ENCODE measurements at places on chromosomes 5 and 9.

DNA sequence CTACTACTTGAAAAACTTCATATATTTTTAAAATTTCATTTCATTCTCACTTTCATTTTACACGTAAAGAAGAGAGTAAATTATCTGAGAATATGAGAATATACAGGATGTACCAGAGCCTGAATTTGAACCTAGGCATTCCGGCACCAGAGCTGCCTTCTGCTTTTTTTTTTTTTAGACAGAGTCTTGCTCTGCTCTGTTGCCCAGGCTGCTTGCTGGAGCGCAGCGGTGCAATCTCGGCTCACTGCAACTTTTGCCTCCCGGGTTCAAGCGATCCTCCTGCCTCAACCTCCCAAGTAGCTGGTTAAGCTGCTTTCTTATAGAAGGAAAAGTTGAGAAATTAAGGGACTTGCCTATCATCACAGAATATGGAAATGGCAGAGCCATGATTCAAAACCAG is 540.1 kb downstream of the EBF1 start:
- no peak for DNase-seq

DNA sequence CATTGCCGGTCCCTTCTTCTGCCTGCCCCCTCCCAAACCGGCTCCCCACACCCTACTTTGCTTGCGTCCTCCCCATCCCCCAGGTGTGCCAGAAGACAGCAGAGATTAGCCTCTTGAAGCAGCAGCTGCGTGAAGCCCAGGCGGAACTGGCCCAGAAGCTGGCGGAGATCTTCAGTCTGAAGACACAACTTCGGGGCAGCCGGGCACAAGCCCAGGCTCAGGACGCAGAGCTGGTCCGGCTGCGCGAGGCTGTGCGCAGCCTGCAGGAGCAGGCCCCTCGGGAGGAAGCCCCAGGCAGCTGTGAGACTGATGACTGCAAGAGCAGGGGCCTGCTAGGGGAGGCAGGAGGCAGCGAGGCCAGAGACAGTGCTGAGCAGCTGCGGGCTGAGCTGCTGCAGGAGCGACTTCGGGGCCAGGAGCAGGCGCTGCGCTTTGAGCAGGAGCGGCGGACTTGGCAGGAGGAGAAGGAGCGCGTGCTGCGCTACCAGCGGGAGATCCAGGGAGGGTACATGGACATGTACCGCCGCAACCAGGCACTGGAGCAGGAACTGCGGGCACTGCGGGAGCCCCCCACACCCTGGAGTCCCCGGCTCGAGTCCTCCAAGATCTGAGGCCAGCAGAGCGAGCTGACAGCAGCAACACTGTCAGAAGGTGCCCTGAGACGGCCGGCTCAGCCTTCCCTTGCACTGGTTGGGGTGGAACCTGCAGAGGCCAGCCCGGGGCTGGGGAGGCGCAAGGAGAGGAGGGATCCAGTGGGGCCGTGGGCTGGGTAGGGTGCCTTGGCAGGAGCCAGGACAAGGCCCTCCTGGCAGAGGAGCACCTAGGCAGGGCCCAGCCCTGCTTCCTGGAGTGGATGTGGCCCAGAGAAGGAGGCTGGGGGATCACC is 8.3 kb downstream of the N4BP3 start:
- no peak for DNase-seq

DNA sequence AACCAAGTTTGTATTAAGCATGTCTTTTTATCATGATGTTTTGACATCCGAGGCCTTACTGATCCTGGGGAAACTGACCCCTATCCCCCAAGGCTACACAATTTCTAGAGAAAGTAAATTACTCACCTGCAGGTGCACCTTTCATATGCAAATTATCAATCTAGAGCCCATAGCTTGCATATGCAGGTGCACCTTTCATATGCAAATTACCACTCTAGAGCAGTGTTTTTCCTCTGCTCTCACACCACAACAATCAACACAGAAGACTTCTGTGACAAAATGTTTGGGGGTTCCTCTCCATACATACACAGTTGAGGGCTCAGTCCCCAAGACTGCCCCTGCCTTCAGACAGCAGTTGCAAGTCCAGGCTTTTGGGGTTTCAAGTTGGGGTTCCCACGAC is 203.7 kb upstream of the RORB start:
- no peak for DNase-seq

DNA sequence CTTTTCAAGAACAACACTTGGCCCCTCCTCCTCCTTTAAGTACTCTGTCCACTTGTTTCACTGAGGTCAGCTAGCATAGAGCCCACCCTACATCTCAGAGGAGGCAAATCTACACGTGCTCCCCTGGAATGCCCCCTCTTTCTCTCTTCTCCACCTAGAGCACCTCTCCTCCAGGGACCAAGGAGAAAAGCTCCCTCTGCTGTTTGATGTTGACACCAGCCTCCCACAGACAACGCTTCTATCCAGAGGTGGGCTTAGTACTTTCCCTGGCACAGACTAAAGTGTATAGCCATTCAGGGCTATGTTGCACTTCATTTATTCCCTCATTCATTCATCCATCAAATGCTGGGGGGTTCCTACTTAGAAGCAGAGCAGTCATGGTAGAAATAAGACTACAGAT is 68.2 kb upstream of the TAF1L start:
- no peak for DNase-seq

DNA sequence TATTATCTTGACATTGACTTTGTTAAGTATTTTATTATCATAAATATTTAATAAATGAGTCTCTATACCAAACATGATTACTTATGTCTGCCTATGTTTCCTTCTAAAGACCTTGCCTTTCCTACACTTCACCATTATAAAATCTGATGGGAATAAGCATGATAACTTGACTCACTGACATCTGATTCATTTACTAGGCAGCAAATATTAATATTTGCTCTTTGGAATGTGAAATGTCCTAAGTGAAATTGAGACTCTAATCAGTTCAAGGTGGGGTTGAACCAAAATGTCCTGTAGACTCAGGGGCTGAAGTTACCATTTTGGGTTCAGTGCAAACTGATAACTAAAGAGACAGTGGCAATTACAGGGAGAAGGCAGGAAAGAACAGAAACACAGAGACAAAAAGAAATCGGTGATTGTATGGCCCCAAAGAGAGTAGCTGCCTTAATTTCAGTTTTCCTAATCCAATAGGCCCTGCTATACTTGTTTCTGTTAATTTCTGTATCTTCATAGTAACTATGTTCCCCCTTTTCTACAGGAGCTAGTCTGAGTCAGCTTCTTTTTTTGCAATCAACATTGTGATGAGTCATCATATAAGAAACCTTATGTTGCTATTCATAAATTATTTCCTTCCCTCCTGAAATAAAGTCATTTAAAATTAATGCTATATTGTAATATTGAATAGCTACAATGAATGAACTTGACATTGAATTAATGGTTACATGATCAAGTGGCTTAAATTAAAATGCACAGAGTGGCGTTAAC is 296.8 kb downstream of the PDE4D start:
- no peak for DNase-seq

GRCh38 chr5:8136271-8136670 is 267.3 kb downstream of the MTRR start:
- no peak for DNase-seq

DNA sequence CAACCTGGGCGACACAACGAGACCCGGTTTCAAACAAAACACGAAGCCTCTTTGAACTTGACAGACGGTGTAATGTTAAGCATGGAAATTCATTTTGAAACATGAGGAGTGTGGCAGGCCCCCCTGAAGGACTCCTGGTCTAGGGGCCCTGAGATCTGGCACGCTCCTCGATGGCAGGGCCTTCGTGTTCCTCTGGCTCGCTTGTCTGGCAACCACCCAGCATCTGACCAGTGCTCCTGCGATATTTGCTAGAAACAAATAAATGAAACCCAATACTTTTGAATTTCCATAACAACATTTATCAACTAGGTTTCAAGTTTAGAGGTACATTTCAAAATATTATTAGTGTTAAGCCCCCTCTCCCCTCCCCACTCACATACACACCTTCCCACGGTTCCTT is 193.0 kb downstream of the ERCC6L2 start:
- no peak for DNase-seq

GRCh38 chr5:31193116-31193515 is 370 bp upstream of the CDH6 start:
- no peak for DNase-seq

DNA sequence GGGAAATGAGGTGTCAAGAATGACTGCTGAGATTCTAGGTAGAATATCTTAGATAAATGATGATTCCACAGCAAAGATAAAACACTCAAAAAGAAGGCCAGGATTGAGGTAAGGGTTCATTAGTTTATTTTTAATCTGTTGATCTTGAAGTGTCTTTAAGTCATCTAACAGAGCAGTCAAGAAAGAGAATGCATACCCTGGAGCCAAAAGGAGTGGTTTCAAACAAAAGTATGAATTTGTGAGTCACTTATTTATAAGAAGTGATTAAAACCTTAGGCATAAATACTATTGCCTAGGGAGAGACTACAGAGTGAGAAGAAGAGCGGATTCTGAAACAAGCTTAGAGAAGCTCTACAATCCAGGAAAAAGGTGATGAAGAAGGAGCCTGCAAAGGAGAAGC is 541.0 kb downstream of the DTWD2 start:
- no peak for DNase-seq

DNA sequence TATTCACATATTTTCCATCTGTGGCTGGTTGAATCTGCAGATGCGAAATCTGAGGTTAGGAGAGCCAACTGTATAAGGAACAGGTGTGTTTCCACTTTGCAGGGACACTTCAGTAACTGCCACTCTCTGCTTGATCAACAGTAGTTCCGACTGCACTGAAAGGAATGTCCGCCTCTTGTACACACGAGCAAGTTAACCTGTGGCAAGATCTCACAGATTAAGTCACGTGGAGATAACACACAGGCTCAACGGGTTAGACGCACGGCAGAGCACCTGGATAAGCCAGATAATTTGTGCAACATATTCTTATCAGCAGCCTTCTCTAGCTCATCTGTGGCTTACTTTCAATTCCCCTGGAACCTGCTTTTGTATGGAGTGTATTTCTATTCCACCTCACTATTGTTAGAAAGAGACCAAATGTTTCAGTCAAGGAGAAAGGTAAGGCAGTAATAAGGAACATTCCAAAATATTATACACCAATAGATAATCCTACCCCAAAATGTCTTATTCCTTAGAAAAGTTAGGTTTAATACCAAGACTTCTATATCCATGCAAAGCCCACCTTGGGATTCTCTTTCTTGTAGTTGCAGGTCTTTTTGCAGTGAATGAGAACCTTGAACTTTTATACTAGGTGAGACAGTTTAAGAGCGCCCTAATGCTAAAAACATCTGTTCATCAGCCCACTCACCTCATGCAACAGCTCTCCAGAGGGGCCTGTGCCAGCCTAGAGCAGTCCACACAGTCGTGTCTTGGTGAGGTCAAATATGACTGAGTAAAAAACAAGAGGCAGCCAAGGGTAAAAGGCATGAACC is 6.5 kb upstream of the C9 start:
- no peak for DNase-seq

DNA sequence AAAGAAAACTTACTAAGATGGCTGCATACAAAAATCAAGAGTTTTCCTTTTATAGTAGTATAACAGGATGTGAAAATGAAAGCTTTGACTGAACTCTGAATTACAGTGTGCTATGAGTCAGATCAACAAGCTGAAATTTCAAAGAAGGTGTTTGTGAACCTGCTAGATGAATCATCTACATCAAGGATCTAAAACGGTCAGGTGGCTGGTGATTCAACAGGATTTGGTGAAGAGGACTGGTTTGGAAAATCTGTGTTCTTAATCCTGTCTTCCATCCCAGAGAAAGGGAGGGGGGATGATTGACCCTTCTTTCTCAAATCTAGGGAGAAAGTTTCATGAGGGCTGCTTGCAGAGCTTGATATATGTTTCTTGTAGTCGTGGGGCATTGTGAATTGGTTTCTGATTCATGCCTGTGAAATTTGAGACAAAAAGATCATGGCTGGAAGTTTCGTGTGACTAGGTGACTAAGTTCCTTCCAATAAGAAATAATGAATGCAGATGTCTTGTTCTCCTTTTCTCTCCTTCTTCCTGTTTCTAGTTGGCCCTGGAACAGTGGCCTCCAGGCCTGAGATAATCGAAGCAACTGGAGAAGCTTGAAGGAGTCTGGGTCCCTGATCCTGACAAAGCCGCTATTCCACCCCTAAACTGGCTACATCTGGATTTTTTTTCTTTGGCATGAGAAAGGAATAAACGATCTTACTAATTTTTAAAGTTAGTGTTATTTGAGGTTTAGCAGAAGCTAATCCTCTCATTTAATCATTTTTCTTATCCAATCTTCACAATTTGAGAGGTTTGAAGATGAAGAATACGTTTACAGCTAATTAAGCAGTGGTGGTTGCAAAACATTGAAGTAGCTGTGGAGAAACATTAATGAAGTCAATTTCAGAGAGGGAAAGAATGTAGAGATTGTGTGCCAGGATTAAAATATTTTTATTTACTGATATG is 67.2 kb downstream of the MRPS30 start:
- no peak for DNase-seq

- DNase-seq = no peak
These were observed 29.9 kb downstream of the SPACA9 start for GRCh38 chr9:132908635-132909034.

- DNase-seq = no peak
These were observed 19.7 kb downstream of the MYO10 start for GRCh38 chr5:16916262-16916878.

- no peak for DNase-seq
These were observed 133.6 kb downstream of the NFIB start for GRCh38 chr9:14180093-14180959.

- no peak for DNase-seq
These were observed 50.9 kb upstream of the SARDH start for GRCh38 chr9:133788819-133789717.

GRCh38 chr5:95786821-95787418 is 35.6 kb downstream of the GLRX start:
- no peak for DNase-seq

- no peak for DNase-seq
These were observed 16.4 kb upstream of the ZNF474 start for GRCh38 chr5:122112733-122113558.

DNA sequence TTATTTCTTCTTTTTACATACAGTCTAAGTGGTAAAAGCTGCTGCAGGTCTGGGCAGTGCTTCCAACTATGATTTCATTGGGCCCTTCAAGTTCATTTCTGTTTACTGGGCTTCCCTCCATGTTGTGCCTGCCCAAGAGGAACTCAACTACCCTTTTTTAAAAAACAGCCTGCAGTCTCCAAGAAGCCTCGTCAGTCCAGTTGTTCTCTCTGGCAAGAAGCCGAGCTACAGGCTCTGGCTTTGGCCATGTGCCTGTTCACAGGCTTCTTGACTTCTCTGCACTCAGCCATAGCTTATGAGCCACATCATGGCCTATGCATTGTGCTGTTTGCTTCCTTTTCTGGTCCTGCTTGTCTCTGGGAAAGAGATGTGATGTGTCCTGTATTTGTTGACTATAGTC is 119.7 kb upstream of the PJA2 start:
- DNase-seq = no peak
